ENCODE measurements at places on chromosomes 1 and 21.

DNA sequence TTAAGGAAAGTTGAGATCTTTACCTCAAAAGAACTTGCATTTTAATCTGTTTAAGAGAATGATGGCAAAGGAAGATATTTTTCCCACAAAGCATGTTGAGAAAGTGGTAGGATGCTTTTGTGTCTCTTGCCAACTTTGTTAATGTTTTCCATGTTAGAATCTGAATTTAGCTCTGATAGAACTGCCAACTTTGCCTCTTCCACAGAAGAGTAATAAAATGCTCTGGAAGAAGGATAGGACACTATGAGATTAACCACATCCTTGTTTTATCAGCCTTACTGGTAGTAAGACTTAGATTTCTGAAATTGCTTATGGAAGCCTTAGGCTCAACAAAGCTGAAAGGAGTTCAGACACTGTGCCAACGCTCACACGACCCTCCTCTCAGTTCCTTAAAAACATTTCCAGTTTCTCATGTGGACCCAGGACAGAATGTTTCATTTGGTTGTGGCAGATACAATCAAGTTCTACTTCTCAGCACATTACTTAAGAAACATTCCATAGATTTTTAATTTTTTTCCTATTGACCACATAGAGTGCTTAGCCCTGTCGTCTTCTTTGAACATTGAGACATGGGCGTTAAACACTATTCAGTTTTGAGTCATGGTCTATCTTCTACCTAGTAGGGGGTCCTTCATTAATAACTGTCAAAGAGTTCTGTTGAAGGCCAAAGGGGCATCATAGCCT lies 59.0 kb downstream of the MTR start:
- DNase-seq: peak; percentile 14

- no peak for DNase-seq
These were observed 60.8 kb downstream of the BCAR3 start for GRCh38 chr1:93620841-93621210.

DNA sequence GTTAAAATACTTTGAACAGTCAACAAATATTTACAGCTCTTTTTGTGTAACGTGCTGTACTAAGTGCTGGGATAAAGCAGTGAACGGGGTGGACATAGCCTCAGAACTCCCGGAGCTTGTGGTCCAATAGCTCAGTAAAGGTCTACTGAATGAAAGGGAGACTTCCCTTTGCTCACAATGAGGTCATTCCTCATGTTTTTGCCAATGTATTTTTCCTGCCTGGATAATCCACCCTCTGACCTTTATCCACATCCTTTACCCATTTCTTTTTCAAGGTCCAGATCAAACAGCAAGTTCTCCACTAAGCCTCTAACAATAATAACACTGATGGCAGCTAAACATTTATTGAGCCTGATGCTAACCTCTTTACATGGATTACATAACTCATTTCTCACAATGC lies 55.9 kb downstream of the LEPR start:
- no peak for DNase-seq

- DNase-seq: no peak
These were observed 59.2 kb upstream of the SSX2IP start for GRCh38 chr1:84749427-84749826.

DNA sequence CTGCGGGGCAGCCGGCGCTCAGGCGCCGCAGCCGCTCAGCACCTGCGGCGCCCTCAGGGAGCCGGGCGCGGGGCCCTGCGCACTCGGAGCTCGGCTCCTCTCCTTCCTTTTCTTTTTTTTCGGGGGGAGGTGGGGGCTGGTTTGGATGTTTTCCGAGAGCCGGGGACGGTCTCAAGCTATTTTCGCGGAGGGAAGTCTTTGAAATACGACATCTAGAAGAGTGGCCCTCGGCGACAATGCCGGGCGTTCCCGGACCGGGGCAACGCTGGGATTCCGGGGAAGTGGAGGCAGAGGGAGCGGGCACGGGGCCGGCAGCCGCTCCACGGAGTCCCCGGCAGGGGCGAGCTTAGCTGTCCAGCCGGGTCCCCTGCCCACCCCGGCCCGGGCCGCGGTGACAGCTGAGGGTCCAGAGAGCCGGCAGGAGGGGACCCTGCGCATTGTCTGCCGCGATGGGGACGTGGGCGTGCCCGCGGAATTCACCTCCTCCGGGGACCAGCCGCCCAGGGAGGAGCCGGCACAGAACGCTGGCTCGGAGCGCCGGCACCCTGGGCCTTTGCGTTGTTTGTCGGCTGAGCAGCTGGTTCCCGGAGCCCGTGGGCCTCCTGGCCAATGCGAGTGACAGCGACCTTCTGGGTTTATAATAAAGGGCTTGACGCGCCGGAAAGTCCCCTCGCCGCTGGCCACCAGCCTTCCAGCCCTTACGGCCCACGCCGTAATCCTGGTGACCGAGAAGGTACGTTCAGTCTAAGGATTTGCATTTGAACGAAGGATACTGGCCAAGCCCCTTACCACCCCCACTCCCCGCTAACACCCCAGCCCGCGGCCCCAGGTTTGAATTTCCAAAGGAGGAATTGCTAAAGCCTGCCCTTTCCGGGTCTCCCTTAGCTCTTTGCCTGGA lies 582 bp downstream of the SLC37A1 start:
- DNase-seq: no peak

GRCh38 chr21:45562965-45563364 lies 20.7 kb upstream of the SLC19A1 start:
- DNase-seq: no peak

DNA sequence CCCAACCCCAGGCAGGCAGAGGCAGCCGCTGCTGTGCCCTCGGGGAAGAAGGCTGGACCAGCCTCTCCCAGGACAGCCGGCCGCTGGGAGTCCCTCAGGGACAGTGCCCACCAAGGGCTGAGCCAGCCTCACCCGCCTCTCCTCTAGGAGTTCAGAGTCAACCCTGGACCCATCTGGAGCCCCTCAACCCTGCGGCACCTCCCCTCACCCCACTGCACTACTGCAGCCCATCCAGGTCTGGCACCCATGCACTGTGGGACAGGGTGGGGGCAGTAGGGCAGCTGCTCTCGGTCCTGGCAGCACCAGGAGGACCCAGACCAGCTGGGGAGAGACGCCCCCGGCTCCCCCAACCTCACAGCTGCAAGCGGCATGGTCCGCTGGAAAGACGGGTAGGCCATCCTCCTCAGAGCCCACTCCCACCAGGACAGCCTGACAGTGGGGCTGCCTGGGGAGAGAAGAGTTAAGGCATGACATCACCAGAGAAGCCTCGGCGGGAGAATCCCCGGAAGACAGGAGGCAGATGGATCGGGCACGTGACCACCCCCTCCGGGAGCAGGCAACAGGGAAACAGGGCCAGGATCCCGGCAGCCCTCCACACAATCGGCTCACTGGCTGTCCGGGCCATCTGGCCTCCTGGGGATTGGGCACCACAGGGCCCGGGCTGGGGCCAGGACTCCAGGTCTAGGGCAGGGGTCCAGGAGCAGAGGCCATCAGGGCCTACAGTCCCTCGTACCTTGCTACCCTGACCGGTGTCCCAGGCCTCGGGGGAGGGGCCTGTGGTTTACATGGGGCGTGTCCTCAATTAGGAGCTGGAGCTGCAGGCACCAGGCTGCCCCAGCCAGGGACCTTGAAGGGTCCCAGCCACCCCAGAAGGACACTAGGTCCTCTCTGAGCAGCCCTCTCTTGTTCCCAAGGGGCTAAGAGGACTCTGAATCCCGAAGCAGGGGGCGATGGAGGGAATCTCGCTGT lies 3.1 kb downstream of the ACAP3 start:
- peak; percentile 68 for DNase-seq

- DNase-seq: peak; percentile 97
These were observed 93.1 kb downstream of the NID1 start for GRCh38 chr1:235971571-235972310.

Data from skin of body (tissue), 3 donors.